Globus pallidus (tissue), 1 donor: ENCODE measurements at places on chromosomes 12 and 14.
A peak's percentile ranks its signal among the peaks of the same experiment; 100 is the strongest.

DNA sequence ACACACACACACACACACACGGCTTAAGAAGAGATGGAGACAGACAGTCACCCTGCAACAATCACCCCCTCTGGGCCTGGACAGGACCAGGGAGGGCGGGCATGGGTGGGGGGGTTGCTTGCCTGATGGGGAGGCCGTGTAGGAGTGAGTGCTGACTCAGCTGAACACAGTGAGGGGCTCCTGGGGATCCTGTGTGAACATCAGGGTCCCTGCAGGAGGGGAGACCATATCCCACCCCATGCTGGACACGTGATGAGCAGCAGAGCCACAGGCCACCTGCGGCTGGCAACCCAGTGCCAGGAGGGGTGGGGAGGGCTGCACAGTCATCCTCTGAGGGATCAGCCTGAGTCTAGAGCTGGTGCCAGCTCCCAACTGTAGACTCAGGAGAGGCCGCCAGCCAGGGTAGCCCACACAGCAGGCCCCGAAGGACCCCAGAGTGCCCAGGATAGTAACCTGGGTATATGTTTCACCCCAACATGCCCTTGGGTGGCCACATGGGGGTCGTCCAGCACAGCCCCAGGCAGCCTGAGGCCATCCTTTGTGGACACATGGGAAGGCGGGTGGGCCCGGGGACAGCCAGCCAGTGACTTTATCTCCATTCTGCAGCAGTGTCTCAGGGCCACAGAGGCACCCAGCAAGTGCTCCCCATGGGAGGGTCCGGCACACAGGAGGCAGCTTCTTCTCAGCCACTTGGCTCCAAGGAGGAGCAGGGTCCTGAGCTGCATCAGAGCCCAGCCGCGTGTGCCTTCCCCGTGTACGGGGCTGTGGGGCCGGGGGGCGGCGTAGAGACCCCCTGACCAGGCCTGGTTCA is 73.7 kb upstream of the SFSWAP start:
- no peak for DNase-seq

DNA sequence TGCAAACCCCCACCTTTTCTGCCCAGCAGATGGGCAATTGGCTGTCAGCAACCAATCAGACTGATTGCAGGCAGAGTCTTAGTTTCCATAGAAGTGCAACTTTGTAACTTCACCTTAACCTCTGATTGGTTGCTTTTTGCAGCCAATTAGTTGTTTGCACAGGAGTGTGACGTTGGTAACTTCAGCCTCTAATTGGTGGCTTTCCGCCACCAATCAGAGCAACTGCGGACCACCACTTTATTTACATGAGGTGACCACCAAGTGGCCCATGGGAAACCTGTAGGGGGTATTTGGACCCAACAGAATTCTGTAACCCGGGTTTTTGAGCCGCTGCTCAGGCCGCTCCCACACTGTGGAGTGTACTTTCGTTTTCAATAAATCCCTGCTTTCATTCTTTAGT is 32.3 kb downstream of the CDKN1B start:
- peak; percentile 58 for DNase-seq

- no peak for DNase-seq
Observed at GRCh38 chr12:10967409-10967808, 19.3 kb downstream of the TAS2R50 start.

DNA sequence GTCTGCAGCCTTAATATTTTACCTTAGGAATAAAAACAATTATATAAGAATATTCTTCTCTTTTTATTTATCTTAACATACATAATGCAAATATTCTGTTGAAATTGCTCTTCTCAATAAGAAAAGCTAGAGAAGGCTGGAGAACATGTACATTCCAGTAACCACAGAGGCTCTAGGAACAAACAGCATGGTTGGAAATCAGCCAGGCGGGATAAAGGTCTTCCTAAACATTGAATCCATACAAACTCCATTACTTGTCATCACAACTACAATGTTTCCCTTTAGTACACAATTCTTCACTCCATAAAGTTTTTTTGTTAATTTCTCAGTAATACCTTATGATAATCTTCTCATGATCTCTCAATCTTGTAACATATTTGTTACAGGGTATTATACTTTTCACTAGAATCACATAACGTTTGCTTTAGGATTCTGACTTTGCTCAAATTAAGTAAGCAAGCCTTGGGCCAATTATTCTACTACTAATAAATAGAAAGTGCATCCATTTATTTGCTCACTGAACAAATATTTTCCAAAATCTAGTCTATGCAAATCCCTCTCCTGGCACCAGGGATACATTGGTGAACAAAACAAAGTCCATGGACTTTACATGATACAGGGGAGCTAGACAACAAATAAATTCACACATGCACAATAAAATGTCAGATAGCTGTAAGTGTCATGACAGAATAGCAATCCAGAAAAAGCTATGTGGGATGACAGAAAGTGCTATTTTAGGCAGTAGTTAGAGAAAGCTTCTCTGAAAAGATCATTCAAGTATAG is 237.5 kb upstream of the TMTC1 start:
- no peak for DNase-seq

GRCh38 chr14:85123755-85124154 is 406.2 kb upstream of the FLRT2 start:
- no peak for DNase-seq

DNA sequence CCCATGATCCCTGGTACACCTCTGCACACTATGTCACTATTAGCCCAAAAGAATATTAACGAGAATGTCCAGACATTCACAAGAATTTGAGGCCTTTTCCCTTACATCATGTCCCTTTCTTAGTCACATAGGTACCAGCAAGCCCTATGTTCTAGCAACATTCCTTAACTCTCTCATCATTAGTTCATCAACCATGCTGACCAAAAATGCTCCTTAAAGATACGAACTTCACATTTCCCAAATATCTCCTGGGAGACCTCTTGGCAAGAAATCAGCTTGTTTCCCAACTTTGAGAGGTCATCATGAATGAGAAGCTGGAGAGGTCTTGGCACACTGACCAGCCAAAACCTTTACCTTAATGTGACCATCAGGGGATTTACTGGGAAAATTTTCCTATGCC is 4.6 kb downstream of the SALL2 start:
- DNase-seq: no peak

DNA sequence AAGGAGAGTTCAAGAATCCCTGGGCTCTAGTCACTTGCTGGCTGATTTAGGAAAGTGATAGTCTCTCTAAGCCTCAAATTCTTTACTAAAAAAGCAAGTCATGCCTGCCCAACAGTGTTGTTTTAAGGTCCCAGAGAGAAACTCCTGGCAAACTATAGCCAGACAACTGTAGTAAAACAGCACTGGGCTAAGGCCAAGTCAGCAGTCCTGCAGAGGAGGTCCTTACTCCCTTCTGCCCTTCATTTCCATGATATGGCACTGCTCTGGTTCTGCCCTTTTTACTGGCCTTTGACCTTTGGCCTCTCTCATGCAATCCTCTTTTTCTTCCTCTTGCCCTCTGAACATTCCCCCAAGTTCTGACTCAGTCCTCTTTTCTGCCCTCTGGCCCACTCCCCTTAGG is 74.9 kb downstream of the VWF start:
- no peak for DNase-seq

- no peak for DNase-seq
Observed at GRCh38 chr14:36824854-36825253, 163.2 kb downstream of the PAX9 start.

- peak; percentile 68 for DNase-seq
Observed at GRCh38 chr14:67674139-67674479, 323 bp downstream of the VTI1B start.

DNA sequence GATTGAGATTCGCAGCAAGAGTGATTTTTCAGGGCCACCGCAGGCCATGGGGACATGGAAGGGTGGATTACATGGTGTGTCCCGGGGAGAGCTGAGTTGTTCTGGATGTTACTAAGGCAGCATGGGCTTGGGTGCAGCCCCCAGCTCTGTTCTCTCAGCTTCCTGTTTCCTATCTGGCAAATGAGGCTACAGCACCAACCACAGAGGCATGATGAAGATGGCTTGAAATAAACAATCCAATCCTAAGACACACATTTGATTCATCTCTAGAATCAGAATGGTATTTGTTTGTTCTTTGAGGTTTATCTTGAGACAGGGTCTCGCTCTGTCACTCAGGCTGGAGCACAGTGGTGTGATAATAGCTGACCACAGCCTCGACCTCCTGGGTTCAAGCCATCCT is 21.6 kb downstream of the GLTP start:
- no peak for DNase-seq

GRCh38 chr12:132436791-132437251 is 53.1 kb upstream of the FBRSL1 start:
- DNase-seq: no peak

- DNase-seq: no peak
Observed at GRCh38 chr14:25381498-25381897, 331.6 kb upstream of the STXBP6 start.

- DNase-seq: no peak
Observed at GRCh38 chr12:104384141-104384880, 72.4 kb upstream of the CHST11 start.

- DNase-seq: no peak
Observed at GRCh38 chr12:55696141-55696540, 11.6 kb downstream of the ITGA7 start.

- DNase-seq: no peak
Observed at GRCh38 chr12:59839514-59839913, 243.7 kb downstream of the SLC16A7 start.

DNA sequence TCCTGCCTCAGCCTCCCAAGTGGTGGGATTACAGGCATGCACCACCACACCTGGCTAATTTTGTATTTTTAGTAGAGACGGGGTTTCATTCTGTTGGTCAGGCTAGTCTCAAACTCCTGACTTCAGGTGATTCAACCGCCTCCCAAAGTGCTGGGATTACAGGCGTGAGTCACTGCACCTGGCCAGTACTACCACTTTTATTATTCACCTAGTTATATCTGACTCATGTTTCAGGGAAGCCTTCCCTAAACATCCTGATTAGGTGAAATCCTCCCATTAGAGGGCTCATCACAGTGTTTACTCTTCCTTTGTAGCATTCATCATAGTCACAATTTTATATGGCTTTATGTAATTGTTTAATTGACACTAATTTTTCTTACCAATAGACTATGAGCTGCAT is 295.3 kb upstream of the SOX5 start:
- DNase-seq: no peak

DNA sequence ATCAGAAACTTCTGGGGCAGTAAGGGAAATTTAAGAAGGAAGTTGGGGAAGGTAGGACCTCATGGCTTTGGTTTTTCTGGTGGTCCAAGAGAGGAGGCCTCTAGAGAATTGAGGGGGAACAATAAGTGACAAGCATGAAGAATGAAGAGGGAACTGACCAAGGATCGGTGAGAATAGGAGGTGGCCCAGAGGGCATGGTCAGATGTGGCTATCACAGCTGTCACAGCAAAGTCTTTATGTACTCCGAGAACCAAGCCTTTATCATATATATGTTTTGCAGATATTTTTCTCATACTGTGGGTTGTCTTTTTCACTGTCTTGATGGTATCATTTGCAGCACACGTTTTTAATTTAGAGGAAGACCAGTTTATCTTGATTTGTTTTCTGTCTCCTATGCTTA is 64.3 kb downstream of the PPP2R5C start:
- no peak for DNase-seq

- no peak for DNase-seq
Observed at GRCh38 chr12:89834676-89835075, 126.0 kb upstream of the ATP2B1 start.

- DNase-seq: peak; percentile 33
Observed at GRCh38 chr12:120936197-120936596, 32.0 kb upstream of the SPPL3 start.

DNA sequence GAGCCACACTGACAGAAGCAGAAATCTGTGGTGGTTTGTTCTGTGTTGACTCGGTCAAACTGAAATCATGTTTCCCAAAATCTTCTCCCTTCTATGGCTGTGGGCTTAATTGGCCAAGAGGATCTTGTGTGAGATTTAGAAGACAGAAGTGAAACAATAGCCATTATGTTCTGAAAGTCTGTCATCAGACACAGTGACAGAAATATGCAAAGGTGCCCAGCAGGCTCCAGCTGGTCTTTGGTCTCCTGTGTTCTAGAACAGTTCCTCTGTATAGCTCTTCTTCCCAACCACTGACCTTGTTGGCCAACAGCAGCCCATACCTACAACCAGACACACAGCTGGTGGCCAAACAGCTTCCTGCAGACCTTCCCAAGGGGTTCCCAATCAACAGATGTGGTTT is 25.0 kb upstream of the COCH start:
- DNase-seq: no peak

DNA sequence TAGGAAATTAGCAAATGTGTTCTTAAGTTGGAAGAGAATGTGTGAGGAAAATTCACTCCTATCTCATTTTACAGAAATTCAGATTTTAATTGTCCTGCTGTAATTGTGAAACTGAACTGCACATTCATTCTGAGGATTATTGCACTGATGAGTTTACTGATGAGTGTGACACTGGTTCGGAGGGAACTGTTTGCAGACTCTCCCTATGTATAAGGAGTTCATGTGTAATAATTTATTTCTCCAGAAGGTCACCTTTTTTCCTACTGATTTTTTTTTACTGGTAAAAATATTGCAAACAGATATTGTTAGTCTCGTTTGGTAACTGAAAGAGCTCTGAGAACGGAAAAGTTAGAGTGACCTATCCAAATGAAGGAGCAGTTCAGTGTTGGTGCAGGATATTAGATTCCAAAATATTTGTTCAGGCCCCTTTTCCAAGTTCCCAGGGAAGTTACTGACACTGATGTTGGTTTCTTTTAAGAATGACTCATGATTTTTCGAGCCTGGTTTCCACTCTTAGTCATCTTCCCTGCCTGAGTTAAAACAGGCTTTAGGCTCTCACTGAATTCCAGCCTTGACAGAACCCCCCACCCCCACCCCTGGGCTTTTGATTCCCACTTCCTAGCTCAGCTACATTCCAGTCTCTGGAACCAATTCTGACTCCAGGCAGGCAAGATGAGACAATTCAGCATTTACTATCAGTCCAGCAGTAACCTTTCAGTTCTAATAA is 18.4 kb downstream of the ANO6 start:
- DNase-seq: peak; percentile 21

- no peak for DNase-seq
Observed at GRCh38 chr12:6818645-6819044, 3.0 kb upstream of the GPR162 start.

- DNase-seq: peak; percentile 38
Observed at GRCh38 chr12:56629459-56630179, 507 bp downstream of the BAZ2A start.

GRCh38 chr12:69872804-69873203 is 47.8 kb downstream of the MYRFL start:
- DNase-seq: no peak

GRCh38 chr12:25236190-25236589 is 14.5 kb downstream of the KRAS start:
- no peak for DNase-seq

DNA sequence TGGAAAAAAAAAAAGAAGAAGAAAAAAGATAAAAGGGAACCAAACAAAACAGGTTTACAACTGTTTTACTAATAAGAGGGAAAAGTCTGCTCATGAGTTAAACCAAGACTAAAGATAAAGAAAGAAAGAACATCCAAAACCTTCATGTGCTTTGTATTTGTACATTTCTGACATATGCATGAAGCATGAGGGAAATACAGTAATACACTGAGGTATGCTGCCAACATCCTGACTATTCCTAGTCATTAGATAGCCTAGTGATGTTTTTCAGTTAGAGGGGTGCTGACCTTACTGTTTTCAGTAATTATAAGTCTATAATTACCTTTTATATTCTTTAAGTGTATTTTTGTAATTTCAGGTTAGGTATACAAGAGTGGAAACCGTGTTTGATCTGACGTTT is 793.3 kb downstream of the DIO2 start:
- DNase-seq: no peak

GRCh38 chr12:6383572-6384498 is at the start of gene LTBR:
Gene LTBR (plus strand): TSS chr12:6384162. CDS start chr12:6384359, 197 bp downstream.
- peak; percentile 69 for DNase-seq

- DNase-seq: peak; percentile 28
Observed at GRCh38 chr12:119780786-119781434, 96.2 kb downstream of the CIT start.

- DNase-seq: no peak
Observed at GRCh38 chr14:93566065-93566693, 135.4 kb downstream of the UNC79 start.
